ENCODE measurements at places on chromosomes 4 and X. TPM values are rescaled to one million over a fixed set of nuclear protein-coding genes. Genes with fewer than 3 reads are reported as not detected.

HELT gene
- not detected for polyA plus RNA-seq

LIMCH1 gene
- polyA plus RNA-seq, result 141 TPM

MGAT4D gene
- not detected for polyA plus RNA-seq

TLR2 gene
- polyA plus RNA-seq, result 2.2 TPM

PPAT gene
- 10.1 TPM for polyA plus RNA-seq

MAGED4B gene
- polyA plus RNA-seq, result 29.7 TPM

RIBC1 gene
- 0.32 TPM for polyA plus RNA-seq

GABRE gene
- polyA plus RNA-seq, result 51.0 TPM

AFM gene
- not detected for polyA plus RNA-seq

SPATA4 gene
- polyA plus RNA-seq, result 0.24 TPM

TCEAL8 gene
- 98.0 TPM for polyA plus RNA-seq

TMPRSS11B gene
- not detected for polyA plus RNA-seq

TCEAL3 gene
- 9.4 TPM for polyA plus RNA-seq

- no peak for DNase-seq
Measured at GRCh38 chrX:54776061-54776460, 22.0 kb downstream of the ITIH6 start.

- no peak for DNase-seq
Measured at GRCh38 chr4:56468097-56468422, 643 bp downstream of the SRP72 start.

DNA sequence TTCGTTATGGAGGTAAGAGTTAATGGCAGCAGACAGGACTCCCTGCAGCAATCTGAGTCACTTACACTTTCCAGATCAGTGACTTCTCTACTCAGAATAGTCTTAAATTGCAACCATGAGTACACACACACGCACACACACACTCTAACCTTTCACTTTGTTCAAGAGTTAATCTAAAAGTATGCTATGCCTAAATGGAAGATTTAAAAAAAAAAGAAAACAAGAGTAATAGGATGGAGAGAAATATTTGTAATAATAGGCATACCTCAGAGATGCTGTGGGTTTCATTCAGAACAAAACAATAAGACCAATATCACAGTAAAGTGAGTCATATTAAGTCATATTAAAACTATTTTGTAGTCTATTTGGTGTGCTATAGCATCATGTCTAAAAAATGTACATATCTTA lies 969.1 kb upstream of the PCDH10 start:
- DNase-seq, result no peak

GRCh38 chr4:145936142-145936996 lies 2.3 kb downstream of the ZNF827 start:
- no peak for DNase-seq

DNA sequence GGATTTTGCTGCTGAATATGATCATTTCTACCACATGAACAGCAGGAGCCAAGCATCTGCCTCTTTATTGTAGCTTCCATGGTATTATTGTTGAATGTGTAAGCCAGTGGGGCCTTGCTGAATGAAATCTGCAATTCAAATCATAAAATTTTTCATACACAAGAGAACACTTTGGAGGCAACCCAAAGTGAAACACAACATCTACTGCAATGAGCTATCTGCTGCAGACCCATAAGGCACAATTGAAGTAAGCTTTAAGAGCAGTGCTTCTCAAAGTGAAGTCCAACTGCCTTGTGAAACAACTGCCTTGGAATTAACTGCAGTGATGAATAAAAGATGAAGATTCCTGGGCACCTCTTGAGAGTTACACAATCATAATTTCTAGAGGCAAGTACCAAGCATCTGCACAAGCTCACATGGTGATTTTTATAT lies 626.3 kb upstream of the INTU start:
- DNase-seq, result peak; percentile 88

- DNase-seq, result no peak
Measured at GRCh38 chr4:4610672-4611071, 68.8 kb upstream of the STX18 start.

GRCh38 chr4:61182915-61183314 lies 17.2 kb upstream of the ADGRL3 start:
- DNase-seq, result no peak

DNA sequence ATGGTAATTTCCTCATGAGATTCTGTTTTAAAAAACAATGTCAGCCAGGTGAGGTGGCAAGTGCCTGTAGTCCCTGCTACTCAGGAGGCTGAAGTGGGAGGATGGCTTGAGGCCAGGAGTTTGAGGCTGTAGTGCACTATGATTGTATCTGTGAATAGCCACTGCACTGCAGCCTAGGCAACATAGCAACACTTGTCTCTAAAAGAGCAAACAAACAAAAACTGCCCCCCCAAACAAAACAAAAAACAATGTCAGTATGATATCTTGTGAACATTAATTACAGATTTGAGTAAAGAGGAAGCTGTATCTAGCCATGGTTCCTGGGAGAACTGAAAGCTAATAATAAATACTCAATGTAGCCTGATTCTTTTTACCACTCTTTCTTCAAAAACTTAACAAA lies 6.8 kb upstream of the MSL3 start:
- DNase-seq, result no peak

- DNase-seq, result no peak
Measured at GRCh38 chrX:134821370-134821769, 163.1 kb upstream of the PLAC1 start.

GRCh38 chr4:80237992-80238391 lies 28.5 kb upstream of the FGF5 start:
- no peak for DNase-seq

- DNase-seq, result peak; percentile 82
Measured at GRCh38 chr4:98510757-98511517, 147.5 kb downstream of the TSPAN5 start.

DNA sequence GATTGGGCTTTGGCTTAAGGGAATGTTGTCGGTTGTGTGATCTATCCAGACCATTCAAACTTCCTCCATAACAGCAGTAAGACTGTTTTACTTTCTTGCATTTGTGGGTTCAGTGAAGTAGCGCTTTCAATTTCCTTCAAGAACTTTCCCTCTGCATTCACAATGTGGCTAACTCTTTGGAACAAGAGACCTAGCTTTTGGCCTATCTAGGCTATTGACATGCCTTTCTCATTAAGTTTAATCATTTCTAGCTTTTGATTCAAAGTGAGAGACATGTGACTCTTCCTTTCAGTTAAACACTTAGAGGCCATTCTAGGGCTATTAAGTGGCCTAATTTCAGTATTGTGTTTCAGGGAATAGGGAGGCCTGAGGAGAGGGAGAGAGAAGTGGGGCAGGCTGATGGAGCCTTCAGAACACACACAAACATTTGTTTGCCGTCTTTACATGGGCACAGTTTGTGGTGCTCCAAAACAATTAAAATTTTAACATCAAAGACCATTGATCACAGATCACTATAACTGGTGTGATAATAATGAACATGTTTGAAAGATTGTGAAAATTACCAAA lies 34.1 kb downstream of the ADH5 start:
- no peak for DNase-seq

GRCh38 chr4:100869276-100869675 lies 351.5 kb upstream of the EMCN start:
- no peak for DNase-seq

DNA sequence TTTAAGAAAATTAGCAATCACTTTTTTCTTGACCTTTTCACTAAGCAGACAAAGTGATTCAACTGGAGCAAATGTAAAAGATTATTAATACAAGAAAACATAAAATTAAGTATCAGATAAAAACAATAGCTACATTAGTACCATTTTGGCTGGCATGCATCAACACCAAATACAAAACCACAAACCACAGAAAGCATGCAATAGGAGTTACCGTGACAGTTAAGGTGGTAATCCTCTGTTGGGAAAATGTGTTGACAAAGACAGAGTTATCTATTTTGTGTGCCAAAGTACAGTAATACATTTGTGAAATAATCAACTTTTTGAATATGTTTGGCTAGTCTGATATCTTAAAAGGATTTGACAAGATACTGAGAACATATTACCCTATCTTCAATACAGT lies 89.8 kb upstream of the ETNPPL start:
- DNase-seq, result no peak

DNA sequence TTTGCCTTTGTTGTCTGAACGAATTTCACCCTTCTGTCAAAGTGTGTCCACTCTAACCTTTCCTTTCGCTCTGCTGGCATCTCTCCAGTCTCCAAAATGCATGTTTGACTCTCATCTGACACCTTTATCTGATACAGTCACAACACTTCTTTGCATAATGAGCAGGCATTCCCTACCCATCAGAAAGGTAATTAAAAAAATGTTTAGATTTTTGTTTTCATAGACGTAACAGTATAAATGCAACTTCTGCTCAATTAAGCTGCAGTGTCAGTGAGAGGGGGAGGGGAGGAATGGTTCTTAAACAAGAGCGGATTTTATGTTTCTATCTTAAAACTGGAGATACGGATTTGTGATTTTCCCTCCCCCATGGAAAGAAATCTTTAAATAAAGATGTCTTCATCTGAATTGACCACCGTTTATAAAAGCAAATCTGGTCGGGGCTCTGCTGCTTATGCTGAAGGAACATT lies 70.2 kb downstream of the CXXC4 start:
- no peak for DNase-seq

- DNase-seq, result no peak
Measured at GRCh38 chrX:43676971-43677572, 21.0 kb downstream of the MAOA start.

DNA sequence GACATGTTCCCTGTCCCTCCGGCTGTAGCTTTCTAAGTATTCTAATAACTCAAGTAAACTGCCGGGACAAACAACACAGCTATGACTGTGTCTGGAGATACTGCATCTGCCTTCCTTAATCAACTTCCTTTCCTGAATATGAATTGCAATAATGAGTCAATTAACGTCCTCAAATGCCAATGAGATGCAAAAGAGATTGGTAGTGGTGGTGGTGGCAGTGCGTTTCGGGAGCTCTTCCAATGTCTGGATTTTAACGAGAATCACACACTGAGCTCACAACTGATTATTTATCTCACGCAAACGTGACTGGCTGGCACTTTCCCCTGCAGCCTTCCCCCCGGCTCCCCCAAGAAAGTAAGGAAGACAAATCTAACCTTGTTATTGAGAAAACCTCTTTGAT lies 226.1 kb upstream of the GK2 start:
- DNase-seq, result no peak

DNA sequence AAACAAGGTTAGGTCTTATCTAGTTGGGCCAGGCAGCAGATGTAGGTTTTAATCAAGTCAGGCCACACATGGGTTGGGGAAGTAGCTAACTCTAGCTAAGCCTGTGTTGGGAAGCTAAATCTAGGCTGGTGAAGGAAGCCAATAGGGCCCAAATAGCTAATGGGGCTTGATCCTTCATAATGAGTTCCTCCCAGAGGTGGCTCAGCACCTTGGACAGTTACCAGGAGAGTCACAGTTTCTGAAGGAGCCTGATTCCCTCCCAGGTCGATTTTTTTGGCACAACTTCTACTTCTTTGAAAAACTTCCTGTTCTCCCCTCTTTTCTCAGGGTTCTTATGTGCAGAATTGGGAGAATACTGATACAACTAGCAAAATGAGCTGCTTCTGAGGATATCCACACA lies 242.5 kb upstream of the PRPS2 start:
- no peak for DNase-seq

DNA sequence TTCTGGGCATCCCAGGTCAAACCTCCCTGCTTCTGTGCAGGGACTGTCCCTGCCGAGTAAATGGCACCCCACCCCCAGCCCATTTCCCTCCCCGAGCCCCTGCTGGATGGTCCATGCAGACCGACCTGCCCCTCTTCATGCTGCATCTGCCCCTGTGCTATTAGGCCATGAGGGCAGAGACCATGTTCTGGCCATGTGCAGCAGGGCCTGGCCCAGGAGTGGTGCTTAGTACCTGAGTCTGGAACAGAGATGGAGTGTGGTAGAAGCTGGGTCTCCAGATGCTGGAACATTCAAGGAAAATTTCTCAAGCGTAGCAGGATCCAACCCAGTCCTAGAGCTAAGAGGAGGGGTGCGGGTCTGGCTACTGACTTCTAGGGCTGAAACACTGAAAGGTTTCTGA lies 15.3 kb upstream of the UBA1 start:
- no peak for DNase-seq

DNA sequence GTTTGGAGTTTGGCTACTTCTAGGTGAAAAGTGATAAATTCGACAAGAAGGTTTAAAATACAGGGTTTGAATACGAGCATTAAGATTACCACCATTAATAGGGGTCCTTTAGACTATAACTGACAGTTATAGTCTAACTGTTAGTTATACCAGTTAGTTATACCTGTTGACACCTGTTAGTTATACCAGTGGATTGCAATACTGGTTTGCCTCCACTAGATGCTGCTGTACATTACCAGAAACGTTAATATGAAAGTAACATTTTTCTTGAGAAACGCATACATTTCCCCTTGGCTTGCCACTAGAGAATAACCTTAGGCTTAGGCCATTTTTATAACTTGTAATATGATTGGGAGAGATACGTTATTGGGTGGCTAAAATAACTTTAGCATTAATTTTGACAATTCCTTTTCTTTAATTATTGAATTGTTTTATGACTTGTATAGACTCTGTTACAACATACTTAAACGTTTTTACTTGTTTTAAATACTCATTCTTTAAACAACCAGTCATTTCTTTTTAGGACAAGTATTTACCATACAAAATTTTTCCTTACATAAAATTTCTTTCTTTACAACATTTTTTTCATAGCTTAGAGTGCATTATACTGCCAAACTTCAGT lies 911.2 kb downstream of the FSTL5 start:
- DNase-seq, result no peak

DNA sequence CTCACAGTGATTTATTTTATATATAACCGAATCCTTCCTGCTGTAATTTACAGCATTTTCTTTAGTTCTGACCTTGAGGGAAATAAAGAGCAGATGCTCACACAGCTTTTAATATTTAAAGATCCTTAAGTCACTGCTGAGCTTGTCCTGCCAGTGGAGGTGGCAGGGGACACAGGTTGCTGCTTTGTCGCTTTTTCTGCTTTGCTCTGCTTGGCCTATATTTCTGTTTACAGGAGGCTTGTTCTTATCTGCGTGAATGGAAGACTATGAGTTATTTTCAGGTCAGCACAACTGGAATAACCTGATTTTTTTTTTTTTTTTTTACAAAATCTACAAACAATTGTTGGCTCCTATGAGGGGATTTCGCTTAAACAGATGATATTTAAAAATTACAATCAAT lies 2.3 kb downstream of the TXK start:
- no peak for DNase-seq

- DNase-seq, result no peak
Measured at GRCh38 chr4:42649870-42650269, 7.0 kb downstream of the ATP8A1 start.
